SJSA1 (cell line): ENCODE measurements at places on chromosomes 12 and 14. TPM values are rescaled to one million over a fixed set of nuclear protein-coding genes. Genes with fewer than 3 reads are reported as not detected.

The RASSF3 gene
- 10.7 and 13.7 TPM in 2 replicates for total RNA-seq

The NEUROD4 gene
- total RNA-seq = not detected in 2 replicates

The CDH24 gene
- 4.8 and 9.1 TPM in 2 replicates for total RNA-seq

The HHIPL1 gene
- total RNA-seq = 0.42 TPM in 1 of 2 replicates, not detected in the other

The C12orf50 gene
- not detected in 2 replicates for total RNA-seq

The BMAL2 gene
- 39.5 and 47.8 TPM in 2 replicates for total RNA-seq

The SPX gene
- 0.50 and 1.1 TPM in 2 replicates for total RNA-seq

The FZD10 gene
- total RNA-seq = not detected in 2 replicates

The CLEC1A gene
- not detected in 2 replicates for total RNA-seq

The SERPINA5 gene
- 0.42 TPM in 1 of 2 replicates, not detected in the other for total RNA-seq

The PLCZ1 gene
- not detected in 2 replicates for total RNA-seq

The FAM90A1 gene
- total RNA-seq = not detected in 2 replicates

The HOTAIR gene
- 11.1 and 13.5 TPM in 2 replicates for total RNA-seq

The KRT6C gene
- total RNA-seq = not detected in 2 replicates

DNA sequence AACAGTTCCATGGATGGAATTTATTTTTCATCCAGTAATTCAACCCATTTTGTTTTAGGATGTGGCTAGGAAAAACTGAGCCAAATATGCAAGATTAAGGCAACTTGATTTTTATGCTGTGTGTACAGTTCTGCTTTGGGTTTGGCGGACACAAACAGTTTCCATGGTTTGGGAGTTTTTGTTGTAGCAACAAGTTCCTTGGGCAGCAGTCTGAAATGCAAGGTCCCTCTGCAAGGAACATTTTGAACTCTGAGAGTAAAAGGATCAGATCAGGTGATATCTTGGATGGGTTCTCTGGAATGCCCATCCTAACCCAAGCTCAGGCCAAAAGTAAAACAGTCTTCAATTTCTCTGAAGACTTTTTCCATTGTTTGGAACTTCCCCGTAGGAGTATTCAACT, 161.2 kb downstream of the TMX1 start:
- no peak for DNase-seq

- DNase-seq = no peak
These were observed 20.2 kb downstream of the FBXL14 start for GRCh38 chr12:1573960-1574864.

- no peak for DNase-seq
These were observed 151.4 kb upstream of the NUDT4 start for GRCh38 chr12:93226361-93226760.

DNA sequence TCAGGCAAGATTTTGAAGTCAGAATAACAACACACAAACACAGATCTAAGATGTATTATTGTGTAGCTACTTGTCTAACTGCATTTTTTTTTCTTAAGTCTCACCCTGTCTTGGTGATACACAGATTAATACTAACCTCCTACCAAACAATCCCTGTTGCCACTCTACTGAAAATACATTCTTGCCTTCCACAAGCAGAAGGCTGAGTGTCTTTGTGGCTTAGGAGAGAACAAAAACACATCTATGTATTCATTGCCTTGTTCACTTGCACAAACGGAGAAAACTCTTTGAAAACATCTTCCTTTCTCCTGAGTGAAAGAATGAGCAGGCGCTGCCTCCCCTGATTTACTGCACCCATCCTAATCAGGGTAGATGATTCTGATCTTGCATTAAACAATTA, 642.2 kb downstream of the DIO2 start:
- no peak for DNase-seq

- DNase-seq = no peak
These were observed 59.2 kb downstream of the IFT81 start for GRCh38 chr12:110183386-110183785.

DNA sequence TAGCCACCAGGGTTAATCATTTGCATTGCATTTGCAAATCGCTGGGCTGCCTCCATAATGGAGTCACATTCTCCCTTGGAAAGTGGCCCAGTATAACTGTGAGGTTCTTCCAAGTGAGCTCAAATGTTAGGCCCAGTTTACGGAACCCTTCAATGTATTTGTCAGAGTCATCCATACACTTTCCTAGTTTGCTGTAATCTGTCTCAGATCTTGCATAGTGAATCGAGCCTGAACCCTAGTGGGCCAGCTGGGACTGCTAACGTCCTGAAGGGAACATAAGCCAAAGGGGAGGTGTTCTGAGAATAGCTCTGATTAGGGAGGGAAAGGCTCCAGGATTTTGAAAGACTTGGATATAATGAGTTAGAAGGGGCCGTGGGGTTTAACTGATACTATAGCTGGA, 406.3 kb downstream of the SLC6A15 start:
- DNase-seq = no peak

- DNase-seq = no peak
These were observed 8.3 kb upstream of the GPR162 start for GRCh38 chr12:6813363-6813762.

DNA sequence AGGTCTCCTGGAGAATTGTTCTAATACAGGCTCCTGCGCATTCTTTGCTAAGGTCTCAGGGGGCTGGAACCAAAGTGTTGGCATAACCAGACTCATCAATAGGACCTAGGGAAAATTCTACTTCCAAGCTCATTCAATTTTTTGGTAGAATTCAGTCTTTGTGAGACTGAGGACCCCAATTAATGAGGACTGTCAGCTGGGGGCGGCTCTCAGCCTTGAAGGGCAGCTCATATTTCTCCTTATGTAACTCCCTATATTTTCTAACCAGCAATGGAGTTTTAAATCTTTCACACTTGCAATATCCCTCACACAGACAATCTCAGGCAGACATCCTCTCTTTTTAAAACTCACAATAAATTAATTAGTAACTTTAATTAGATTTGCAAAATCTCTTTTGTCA, 476.4 kb upstream of the LRFN5 start:
- DNase-seq = no peak

DNA sequence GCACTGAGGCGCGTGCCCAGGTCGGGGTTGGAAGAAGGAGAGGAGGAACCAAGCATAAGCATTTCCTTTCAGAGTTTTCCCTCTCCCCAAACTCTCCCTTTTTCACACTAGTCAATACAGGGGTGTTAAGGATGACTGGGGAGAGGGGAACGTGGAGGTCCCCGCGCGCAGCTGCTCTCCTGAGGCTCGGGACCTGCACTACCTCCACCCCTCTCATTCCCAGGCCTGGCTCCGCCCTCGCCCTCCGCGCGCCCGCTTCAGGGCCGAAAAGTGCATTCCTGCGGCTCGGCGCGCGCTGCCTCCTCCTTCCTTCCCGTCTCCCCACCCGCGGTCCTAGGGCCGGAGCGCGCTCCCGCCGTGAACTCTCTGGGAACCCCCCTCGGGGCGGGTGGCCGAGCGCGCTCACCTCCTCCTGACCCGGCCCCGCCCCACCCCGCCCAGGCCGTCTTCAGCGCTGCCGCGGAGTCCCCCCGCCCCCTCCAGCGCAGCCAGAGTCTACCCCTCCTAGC, 11.3 kb downstream of the RARG start:
- peak; percentile 94 for DNase-seq

GRCh38 chr12:42190376-42190775, 45.7 kb upstream of the GXYLT1 start:
- no peak for DNase-seq

- DNase-seq = no peak
These were observed 18.3 kb downstream of the ALDH6A1 start for GRCh38 chr14:74065746-74066575.

GRCh38 chr12:65941388-65941787, 117.1 kb downstream of the HMGA2 start:
- DNase-seq = no peak

DNA sequence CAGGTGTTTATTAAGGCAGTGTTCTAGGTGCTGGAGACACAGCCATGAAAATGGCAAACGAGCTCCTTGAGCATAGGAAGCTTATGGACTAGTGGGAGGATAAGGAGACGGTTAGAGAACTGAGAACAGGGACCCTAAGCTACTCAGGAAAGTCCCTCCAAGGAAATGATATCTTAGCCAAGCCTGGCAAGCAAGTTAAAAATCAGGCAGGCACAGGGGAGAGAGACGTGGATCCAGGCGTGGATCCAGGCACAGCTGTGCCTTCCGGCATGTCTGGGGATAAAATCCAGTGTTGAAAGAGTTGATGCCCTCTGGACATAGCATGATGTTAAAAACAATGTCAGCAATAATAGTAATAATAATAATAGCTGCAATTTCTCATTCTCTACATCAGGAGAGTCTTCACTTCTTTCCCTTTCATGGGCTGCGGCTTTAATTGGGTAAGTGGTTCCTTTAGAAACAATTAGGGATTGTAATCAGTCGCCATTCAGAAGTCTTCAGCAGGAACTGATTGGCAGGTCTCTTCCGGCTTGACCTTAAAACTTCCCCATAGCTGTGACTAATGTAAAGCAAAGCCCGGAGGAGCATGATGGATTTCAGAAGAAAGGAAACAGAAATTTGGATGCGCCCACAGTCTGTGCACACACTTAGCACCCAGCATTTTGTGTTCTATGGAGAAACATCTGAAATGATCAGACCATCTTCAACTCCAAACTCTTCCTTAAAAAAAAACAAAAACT, 230.2 kb downstream of the SLC41A2 start:
- no peak for DNase-seq

DNA sequence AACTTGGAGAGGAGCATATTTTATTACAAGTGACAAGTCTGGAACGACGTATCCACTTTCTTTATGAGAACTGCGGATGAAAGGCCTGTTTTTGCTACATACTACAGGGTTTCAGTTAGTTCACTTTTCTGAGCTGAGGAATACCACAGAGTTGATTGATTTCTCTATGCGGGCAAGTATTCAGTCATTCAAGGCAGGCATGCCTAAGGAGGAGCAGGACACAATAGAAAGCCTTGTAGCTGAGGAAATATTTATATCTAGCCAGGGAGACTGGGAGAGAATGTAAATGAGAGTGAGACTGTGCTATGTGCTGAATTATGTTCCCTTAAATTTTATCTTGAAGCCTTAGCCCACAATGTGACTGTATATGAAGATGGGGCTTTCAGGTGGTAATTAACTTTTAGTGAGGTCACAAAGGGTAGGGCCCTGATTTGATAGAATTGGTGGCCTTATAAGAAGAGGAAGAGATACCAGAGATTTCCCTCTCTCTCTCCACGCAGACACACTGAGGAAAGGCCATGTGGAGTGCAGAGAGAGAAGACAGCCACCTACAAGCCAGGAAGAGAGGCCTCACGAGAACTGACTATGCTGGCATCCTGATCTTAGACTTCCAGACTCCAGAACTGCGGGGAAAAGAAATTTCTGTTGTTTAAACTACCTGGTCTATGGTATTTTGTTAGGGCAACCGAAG, 459.0 kb upstream of the ATP2B1 start:
- DNase-seq = no peak

GRCh38 chr14:68473794-68474193, 319.1 kb downstream of the ZFP36L1 start:
- no peak for DNase-seq

DNA sequence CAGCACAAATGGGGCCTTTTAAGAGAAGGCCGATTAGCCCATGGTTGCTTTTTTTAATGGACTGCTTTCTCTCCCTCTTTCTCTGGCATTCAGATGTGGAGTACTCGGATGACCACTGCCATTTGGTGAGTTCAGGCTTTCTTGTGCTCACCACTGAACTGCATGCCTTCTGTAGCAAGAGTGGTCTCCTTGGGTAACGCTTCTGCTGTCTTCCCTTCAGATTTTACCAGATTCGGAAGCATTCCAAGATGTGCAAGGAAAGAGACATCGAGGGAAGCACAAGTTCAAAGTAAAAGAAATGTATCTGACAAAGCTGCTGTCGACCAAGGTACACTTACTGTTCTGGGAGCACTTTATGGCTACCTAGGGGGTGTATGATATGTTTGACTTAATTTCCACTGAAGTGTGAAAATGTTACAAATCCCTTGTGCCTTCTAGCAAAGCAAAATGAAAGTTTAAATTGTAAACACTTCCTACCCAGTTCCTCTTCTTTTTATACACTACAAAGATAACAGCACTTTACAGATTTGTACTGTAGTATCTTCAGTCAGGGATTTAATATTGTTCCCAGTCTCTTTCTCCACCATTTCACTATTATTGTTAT, 148.8 kb downstream of the PLXNC1 start:
- DNase-seq = no peak

DNA sequence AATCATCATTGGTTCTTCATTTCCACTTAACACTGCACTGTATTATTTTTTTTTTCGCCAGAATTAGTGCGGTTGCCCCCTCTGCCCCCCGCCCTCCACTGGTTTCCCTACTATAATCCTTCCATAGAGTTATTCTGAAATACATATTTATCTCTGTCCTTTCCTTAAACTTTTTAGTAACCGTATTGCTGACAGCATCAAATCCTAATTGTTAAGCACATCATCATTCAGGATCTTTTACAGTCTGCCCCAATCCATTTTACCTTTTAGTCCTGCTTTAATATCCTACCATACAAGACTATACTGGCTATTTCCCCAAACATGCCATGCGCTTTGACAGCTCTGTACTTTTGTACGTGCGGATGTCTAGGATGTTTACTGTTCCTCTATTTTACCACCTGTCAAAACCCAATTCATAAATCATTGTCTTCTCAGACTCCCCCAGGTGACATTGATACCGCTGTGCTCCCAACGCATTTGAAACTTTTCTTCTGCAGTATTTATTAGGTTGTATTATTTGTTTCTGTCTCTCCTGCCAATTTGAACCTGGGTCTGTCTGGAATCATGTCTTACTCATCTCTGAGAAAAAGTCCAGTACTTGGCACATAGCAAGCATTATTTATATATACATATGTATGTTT, 1.0 kb downstream of the FGFR1OP2 start:
- peak; percentile 9 for DNase-seq

GRCh38 chr12:121217761-121218160, 7.8 kb downstream of the P2RX4 start:
- no peak for DNase-seq

DNA sequence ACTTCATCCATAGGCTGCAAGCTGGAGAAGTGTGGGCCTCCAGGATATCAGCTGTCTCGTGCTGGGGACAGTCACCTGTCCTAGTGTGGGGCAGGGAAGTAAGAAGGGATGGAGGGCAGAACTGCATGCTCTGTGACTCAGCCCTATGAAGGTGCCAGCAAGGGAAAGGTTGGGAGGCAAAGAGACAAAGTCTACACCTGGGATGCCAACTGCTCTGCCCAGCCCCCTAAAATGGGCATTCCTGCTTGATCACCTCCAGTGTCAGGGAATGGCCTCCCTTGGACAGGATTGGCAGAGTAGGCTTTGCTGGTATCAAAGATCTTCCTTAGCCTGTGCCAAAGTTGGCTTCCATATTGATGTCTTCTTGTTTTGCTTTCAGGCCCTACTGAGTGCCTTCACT, 335.0 kb downstream of the BCL11B start:
- no peak for DNase-seq

GRCh38 chr12:131348646-131349045, 362.2 kb upstream of the SFSWAP start:
- DNase-seq = no peak

DNA sequence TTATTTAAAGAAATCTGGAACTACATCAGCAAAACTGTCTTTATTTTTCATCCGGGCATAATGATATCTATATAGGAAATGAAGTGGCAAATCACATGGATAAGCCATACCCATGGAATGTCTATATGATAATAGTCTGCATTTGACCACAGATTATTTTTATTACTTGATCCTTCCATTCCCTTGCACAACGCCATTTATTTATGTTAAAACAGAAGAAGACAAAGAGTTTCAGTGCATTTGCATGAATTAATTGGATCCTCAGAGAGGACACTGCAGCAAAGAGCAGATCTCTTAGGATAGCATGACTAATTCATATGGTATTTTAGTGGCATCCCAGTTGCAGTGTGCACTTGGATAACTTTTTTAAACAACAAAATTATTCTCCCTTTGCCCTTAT, 345.0 kb downstream of the CCDC91 start:
- DNase-seq = no peak

GRCh38 chr12:65327207-65328076, 49.0 kb downstream of the MSRB3 start:
- peak; percentile 61 for DNase-seq

GRCh38 chr14:93023039-93023438, 92.7 kb downstream of the ITPK1 start:
- no peak for DNase-seq
